Immature natural killer cell (primary cell): ENCODE measurements at places on chromosomes 1 and 21.

- no peaks in the 10 kb centered on the region for H3K27me3 ChIP-seq
- DNase-seq, result no peak
- H3K4me3 ChIP-seq, result no peak overlapping the region
- H3K27ac ChIP-seq, result peak overlapping the region; percentile 25
- peaks cover 41% of the 10 kb centered on the region for H3K4me1 ChIP-seq
Observed at GRCh38 chr1:67299296-67299695, 8.4 kb upstream of the IL12RB2 start.

DNA sequence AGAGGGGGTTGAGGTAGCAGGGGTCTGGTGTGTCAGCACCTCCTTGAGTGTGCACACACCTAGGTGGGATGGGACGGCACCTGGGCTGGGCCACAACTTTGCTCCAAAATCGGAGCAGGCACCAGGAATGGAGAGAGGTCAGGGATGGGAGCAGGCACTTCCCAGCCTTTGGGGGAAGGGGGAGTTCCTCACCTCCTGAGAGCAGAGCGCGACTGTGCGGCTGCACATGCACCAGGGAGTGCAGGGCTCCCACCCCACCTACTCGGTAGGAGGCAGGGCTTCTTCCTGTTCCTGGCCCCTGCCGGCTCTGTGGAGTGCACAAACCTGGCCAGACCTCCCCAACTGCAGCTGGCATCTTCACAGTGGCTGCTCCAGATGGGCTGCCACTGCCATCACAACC, 399.3 kb downstream of the NCAM2 start:
- no peak for DNase-seq
- H3K27me3 ChIP-seq, result no peaks in the 10 kb centered on the region
- no peak overlapping the region for H3K4me3 ChIP-seq
- H3K27ac ChIP-seq, result no peak overlapping the region

GRCh38 chr1:27528818-27529703, 39.1 kb upstream of the WASF2 start:
- peaks cover 22% of the 10 kb centered on the region for H3K4me1 ChIP-seq
- DNase-seq, result no peak
- H3K4me3 ChIP-seq, result peak overlapping the region; percentile 55
- peaks cover 13% of the 10 kb centered on the region for H3K36me3 ChIP-seq
- H3K27ac ChIP-seq, result no peak overlapping the region
- peaks cover 6% of the 10 kb centered on the region for H3K27me3 ChIP-seq

DNA sequence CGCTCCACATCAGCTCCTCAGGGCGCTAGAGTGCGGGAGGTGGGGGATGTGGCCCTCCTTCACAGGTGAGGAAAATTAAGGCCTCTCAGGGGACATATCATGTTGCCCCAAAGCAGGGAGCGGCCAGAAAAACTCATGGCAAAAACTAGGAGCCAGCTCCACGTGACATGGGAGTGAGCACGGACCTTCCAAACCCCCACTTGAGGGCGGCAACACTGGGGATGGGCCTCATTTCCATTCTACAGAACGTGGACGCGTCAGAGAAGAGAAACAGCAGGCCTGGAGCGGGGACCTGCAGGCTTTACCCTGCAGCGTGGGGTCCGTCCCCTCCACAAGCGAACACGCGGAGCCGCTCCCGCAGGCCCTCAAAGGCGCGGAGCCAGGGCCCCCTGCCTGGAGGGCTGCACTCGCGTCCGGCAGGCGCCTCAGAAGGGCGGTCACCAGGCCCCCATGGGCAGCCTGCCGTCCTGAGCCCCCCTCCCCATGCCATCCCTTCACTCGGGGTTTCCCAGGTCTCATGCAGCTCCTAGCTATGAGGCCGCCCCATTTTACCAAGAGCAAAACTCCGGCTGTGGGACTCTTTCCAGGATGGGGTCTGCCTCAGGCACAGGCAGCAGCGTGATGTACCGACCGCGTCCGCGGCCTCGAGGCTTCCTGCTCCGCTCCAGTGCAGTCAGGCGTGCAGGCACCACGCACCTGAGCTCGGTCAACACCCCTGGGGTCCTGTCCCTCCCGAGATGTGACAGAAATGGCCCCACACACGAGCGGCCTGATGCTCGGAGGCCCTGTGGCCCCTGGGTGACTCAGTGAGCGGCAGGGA, 5.5 kb downstream of the CFAP410 start:
- H3K4me3 ChIP-seq, result no peak overlapping the region
- peaks cover 12% of the 10 kb centered on the region for H3K27me3 ChIP-seq
- H3K4me1 ChIP-seq, result peaks cover 12% of the 10 kb centered on the region
- no peak for DNase-seq

GRCh38 chr1:53341521-53341895, 13.6 kb upstream of the LRP8 start:
- DNase-seq, result no peak
- H3K4me3 ChIP-seq, result no peak overlapping the region
- H3K36me3 ChIP-seq, result no peaks in the 10 kb centered on the region
- no peaks in the 10 kb centered on the region for H3K4me1 ChIP-seq

GRCh38 chr1:11858968-11859871, 475 bp upstream of the NPPB start:
- peak; percentile 73 for DNase-seq
- no peaks in the 10 kb centered on the region for H3K36me3 ChIP-seq
- H3K4me1 ChIP-seq, result no peaks in the 10 kb centered on the region
- H3K4me3 ChIP-seq, result no peak overlapping the region
- peaks cover 13% of the 10 kb centered on the region for H3K27me3 ChIP-seq
- H3K27ac ChIP-seq, result no peak overlapping the region

DNA sequence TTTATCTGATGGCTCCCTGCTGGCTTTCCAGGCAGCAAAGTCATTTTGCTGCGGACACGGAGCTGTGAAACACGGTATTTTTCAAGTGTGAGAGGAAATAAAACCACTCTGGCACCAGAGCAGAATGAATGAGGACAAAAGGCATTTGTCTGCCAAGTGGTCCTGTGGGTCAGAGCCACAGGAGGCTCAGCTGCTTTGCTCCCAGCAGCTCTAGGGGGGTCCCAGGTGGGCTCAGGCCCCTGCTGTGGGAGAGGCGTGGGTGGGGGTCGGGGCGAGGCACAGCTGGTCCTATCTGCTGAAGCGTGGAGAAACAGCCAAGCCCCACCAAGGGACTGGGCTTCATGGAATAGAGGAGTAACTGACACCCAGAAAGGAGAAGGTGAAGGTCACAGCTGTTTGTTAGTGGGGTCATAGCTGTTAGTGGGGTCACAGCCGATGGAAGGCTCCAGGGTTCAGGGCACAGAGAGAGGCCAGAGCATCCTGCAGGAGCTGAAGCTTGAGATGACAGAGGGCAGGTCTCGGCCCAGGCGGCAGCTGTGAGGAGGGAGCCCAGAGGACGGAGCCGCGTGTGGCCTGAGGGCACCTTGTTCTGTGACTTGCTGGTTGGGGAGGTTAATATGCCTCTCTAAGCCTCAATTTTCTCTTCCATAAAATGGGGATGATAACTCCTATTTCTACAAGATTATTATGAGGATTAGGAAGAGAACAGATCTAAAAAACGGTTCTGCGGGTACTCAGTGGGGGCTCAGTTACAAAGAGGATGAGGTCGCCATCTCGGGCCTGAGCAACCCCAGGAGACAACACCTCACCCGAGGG, 7.1 kb downstream of the KIF17 start:
- no peak for DNase-seq
- no peaks in the 10 kb centered on the region for H3K4me1 ChIP-seq
- H3K27me3 ChIP-seq, result peaks cover 5% of the 10 kb centered on the region
- no peak overlapping the region for H3K27ac ChIP-seq
- no peak overlapping the region for H3K4me3 ChIP-seq
- no peaks in the 10 kb centered on the region for H3K36me3 ChIP-seq

DNA sequence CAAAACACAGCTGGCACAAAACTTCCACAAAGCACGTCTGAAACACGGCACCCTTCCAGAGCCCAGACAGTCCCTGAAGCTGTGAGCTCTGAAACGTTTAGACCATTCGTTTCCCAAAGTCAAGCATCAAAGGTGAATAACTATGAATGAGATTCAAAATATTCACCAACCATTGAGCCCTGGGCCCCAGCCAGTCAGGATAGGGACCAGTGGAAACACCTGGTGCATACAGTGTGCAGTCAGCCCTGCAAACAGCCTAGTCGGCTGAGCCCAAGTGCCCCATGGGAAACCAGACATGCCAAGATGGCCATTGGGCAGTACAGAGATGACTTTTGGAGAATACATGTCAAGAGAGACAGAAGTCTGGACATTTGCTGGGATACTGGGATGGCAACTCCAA, 90.4 kb upstream of the EDN2 start:
- peaks cover 18% of the 10 kb centered on the region for H3K4me1 ChIP-seq
- H3K27me3 ChIP-seq, result no peaks in the 10 kb centered on the region
- no peak overlapping the region for H3K27ac ChIP-seq
- H3K4me3 ChIP-seq, result no peak overlapping the region
- no peak for DNase-seq

- no peak overlapping the region for H3K27ac ChIP-seq
- no peaks in the 10 kb centered on the region for H3K27me3 ChIP-seq
- no peaks in the 10 kb centered on the region for H3K36me3 ChIP-seq
- H3K4me1 ChIP-seq, result no peaks in the 10 kb centered on the region
- DNase-seq, result no peak
- H3K4me3 ChIP-seq, result no peak overlapping the region
Observed at GRCh38 chr1:75502776-75503175, 108.1 kb downstream of the SLC44A5 start.

- no peaks in the 10 kb centered on the region for H3K36me3 ChIP-seq
- DNase-seq, result no peak
- no peak overlapping the region for H3K27ac ChIP-seq
- H3K27me3 ChIP-seq, result no peaks in the 10 kb centered on the region
Observed at GRCh38 chr21:16913010-16913409, 599.8 kb upstream of the CXADR start.

DNA sequence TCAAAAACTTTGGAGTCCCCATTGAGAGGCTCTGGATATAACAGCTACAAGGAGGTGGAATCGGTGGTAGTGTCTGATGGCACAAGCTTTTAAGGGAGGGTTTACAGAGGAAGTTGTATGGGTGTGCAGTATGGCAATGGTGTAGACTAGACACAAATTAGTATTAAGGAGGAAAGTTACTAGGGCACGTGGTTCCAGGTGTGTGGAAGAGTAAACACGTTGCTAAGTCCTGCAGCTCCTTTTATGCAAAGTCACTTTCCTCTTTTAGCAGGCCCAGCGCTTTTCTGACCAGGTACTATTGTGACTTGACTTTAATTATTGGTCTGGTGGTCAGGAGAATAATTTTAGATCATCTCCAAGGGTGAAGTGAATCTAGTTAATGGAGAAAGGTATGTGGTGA, 287.5 kb upstream of the B3GALT2 start:
- peaks cover 35% of the 10 kb centered on the region for H3K4me1 ChIP-seq
- no peak overlapping the region for H3K4me3 ChIP-seq
- peaks cover 21% of the 10 kb centered on the region for H3K36me3 ChIP-seq
- DNase-seq, result no peak

DNA sequence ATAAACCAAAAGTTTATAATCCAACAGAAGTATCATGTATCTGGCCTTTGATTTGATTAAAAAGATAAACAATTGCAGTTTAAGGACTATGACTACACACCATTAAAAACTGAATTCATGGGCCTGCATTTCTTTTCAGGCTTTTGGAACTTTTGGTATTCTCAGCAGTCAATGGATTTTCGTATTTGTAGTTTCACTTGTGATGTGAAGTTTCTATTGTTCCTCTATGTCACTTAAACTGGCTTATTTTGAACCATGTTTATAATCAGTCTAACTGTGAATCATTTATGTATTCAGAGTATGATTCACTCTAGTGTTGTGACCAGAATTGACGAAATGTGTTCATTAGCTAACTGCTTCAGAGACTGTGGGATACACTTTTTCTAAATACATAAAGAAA, 132.9 kb downstream of the COQ8A start:
- H3K36me3 ChIP-seq, result no peaks in the 10 kb centered on the region
- H3K4me3 ChIP-seq, result no peak overlapping the region
- H3K27me3 ChIP-seq, result no peaks in the 10 kb centered on the region
- DNase-seq, result no peak
- no peaks in the 10 kb centered on the region for H3K4me1 ChIP-seq

DNA sequence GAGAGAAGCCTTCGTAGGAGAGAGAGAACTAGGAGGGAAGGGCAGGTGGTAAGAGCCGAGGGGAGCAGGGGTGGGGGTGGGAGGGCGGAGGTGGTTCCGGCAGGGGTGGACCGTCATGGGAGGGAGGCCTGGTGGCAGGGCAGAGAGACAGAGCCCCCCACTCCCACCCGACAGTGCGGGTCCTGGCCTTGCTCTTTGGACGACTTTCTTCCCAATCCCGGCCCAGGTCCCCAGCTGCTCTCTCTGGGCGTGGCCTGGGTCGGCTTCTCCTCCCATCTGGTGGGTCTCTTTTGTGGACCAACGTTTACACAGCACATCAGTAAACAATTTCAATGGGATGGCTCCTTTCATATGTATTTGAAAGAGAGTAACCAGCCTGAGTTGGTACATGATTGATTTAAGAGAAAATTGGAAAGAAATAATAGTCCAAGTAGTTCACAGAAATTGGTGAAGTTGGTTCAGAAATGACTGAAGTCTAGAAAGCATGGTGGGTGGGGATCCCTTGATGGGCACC, 56.9 kb downstream of the LDLRAD2 start:
- H3K4me1 ChIP-seq, result no peaks in the 10 kb centered on the region
- H3K4me3 ChIP-seq, result no peak overlapping the region
- H3K27me3 ChIP-seq, result peaks cover 2% of the 10 kb centered on the region
- H3K27ac ChIP-seq, result no peak overlapping the region
- no peaks in the 10 kb centered on the region for H3K36me3 ChIP-seq
- DNase-seq, result no peak

DNA sequence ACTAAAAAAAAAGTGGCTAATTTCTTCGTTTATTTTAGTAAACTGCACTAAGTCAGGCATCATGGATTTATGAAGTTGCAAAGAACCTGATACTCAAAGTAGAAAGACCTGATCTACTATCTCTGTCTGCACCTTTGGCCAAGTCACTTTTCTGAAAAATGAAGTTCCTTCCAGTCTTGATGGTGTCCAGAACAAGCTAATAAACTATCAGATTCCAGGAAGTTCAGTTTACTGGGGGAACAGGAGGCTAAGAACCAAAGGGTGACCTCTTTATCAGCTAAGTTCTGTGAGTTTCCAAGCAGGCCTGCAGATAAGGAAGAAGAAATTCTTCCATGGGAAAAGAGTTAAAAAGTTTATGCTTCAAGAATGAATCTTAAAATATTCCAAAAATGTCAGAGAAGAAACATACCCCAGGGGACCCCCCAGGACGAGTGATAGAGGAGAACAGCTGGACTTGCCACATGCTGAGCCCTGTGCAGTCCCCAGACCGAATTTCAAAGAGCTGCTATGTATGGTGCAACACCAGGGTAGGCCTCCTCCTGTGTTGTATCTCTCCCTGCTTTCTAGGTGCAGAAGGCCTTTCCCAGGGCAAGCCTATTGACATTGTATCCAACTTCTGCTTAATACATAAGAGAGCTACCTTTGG, 72.8 kb upstream of the FGGY start:
- H3K36me3 ChIP-seq, result no peaks in the 10 kb centered on the region
- no peak overlapping the region for H3K27ac ChIP-seq
- H3K27me3 ChIP-seq, result no peaks in the 10 kb centered on the region
- no peak for DNase-seq
